Upper lobe of left lung (tissue), 6 donors: ENCODE measurements at places on chromosomes 3 and 15. TPM values are rescaled to one million over a fixed set of nuclear protein-coding genes. Genes with fewer than 3 reads are reported as not detected.

- no peak overlapping the region for H3K4me3 ChIP-seq
- no peaks in the 10 kb centered on the region for H3K27me3 ChIP-seq
- H3K36me3 ChIP-seq, result no peaks in the 10 kb centered on the region
- H3K4me1 ChIP-seq, result no peaks in the 10 kb centered on the region
Measured at GRCh38 chr15:94749811-94750617, 518.7 kb downstream of the MCTP2 start.

DNA sequence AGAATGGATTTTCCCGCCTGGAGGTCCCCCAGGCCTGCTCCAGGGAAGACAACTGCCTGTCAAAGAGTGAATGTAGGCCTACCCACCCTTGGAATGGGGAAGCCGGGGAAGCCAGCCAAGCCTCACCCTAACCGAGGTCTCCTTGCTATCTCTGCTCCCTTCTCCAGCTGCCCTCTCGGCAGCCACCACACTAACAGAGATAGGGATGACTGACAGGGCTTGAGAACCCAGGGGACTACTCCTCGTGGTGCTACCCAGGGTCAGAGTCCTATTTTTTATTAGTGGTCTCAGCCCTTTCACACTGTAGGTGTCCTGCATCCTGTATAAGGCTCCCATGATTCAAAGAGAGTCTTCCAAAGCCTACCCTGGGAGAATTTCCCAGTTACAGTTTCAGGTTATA lies 160.6 kb upstream of the CHRM5 start:
- no peaks in the 10 kb centered on the region for H3K4me1 ChIP-seq
- H3K4me3 ChIP-seq, result no peak overlapping the region
- no peak for DNase-seq
- no peaks in the 10 kb centered on the region for H3K27me3 ChIP-seq
- H3K36me3 ChIP-seq, result no peaks in the 10 kb centered on the region
- no peak overlapping the region for H3K27ac ChIP-seq

- H3K27me3 ChIP-seq, result no peaks in the 10 kb centered on the region
- no peak overlapping the region for H3K27ac ChIP-seq
- H3K4me3 ChIP-seq, result no peak overlapping the region
Measured at GRCh38 chr3:197398286-197398878, 100.0 kb upstream of the DLG1 start.

GRCh38 chr15:75008629-75009326 lies 13.4 kb downstream of the SCAMP5 start:
- H3K4me3 ChIP-seq, result no peak overlapping the region
- no peak overlapping the region for H3K27ac ChIP-seq
- no peak for DNase-seq
- H3K4me1 ChIP-seq, result no peaks in the 10 kb centered on the region

CHRM5 gene
- total RNA-seq, result 0.11 TPM

GRCh38 chr15:96344060-96344705 lies 13.7 kb downstream of the NR2F2 start:
- no peak for DNase-seq
- H3K36me3 ChIP-seq, result no peaks in the 10 kb centered on the region
- no peaks in the 10 kb centered on the region for H3K27me3 ChIP-seq
- H3K4me1 ChIP-seq, result no peaks in the 10 kb centered on the region
- H3K27ac ChIP-seq, result peak overlapping the region; percentile 89

GRCh38 chr3:16147220-16147994 lies 27.1 kb upstream of the GALNT15 start:
- no peaks in the 10 kb centered on the region for H3K36me3 ChIP-seq
- peaks cover 21% of the 10 kb centered on the region for H3K4me1 ChIP-seq
- no peak overlapping the region for H3K4me3 ChIP-seq
- H3K27me3 ChIP-seq, result no peaks in the 10 kb centered on the region
- H3K27ac ChIP-seq, result no peak overlapping the region
- DNase-seq, result no peak

DNA sequence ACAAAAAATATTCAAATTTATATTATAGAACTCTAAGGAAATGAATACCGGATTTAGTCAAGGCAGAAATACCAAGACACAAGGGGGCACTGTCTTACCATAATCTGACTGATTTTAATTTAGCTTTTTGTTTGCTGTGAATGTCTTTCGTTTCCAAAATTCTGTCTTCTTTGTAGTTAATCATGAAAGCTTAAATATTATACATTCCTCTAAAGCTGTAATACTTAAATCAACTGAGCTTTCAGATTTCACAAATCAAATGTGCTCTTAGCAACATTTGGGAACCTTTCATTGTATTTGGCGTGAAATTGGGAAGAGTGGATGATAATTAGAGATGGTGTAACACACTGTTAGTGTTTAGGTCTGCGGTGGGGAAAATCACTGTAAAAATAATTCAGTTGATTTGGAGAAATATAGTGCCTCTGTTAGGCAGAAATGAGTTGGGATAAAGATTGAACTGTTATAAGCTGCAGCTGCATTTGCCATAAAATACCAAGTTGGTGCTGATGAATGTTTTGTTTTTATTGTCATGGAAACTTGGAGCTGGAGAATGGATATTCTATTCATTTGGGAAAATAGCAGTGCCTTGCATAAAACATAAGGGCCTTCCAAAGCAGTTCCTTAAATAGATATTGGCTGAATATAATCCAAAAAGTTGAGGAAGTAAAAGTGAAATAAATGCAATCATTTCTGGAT lies 228.2 kb downstream of the TCF12 start:
- H3K27ac ChIP-seq, result no peak overlapping the region
- no peaks in the 10 kb centered on the region for H3K27me3 ChIP-seq
- no peak overlapping the region for H3K4me3 ChIP-seq
- no peak for DNase-seq
